SK-N-DZ (cell line): ENCODE measurements at places on chromosomes 1 and 21.
A peak's percentile ranks its signal among the peaks of the same experiment; 100 is the strongest.

GRCh38 chr1:173477286-173478093 lies at the start of gene PRDX6:
PRDX6 (plus strand) TSS chr1:173477335; CDS start chr1:173477398, 63 bp downstream.
- peak; percentile 77 for DNase-seq

GRCh38 chr1:36125129-36125991 lies at the start of gene COL8A2:
COL8A2 (minus strand) TSS chr1:36125222; CDS start chr1:36100242, 24,980 bp downstream.
- DNase-seq: no peak

- no peak for DNase-seq
Measured at GRCh38 chr1:46718340-46718726, 581 bp downstream of the EFCAB14 start.

DNA sequence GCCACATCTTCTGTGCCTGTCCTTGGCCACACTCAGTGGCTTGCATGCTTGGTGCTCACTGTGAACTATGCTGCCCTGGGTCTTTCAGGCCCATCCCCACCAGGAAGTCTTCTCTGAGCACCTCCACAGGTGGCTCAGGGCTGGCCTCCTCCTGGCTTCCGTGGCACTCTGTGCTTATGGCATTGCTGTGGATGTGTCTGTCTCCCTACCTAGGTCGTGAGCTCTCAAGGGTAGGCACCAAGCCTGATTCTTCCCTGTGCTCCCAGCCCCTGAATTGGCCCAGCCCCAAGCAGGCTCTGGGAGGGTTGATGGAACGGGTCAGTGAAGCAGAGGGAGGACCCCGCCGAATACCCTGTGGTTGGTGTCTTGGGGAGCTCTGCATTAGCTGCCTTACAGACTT lies 197.7 kb upstream of the EDN2 start:
- DNase-seq: no peak

- DNase-seq: no peak
Measured at GRCh38 chr21:38299671-38300070, 42.9 kb downstream of the KCNJ15 start.

GRCh38 chr1:203544978-203545816 lies 51.2 kb downstream of the OPTC start:
- DNase-seq: no peak

GRCh38 chr1:28354121-28354520 lies 15.4 kb upstream of the PHACTR4 start:
- DNase-seq: no peak

- DNase-seq: no peak
Measured at GRCh38 chr1:17045150-17045549, 8.7 kb downstream of the SDHB start.

- DNase-seq: peak; percentile 54
Measured at GRCh38 chr1:23098463-23099170, 70.0 kb downstream of the LUZP1 start.

DNA sequence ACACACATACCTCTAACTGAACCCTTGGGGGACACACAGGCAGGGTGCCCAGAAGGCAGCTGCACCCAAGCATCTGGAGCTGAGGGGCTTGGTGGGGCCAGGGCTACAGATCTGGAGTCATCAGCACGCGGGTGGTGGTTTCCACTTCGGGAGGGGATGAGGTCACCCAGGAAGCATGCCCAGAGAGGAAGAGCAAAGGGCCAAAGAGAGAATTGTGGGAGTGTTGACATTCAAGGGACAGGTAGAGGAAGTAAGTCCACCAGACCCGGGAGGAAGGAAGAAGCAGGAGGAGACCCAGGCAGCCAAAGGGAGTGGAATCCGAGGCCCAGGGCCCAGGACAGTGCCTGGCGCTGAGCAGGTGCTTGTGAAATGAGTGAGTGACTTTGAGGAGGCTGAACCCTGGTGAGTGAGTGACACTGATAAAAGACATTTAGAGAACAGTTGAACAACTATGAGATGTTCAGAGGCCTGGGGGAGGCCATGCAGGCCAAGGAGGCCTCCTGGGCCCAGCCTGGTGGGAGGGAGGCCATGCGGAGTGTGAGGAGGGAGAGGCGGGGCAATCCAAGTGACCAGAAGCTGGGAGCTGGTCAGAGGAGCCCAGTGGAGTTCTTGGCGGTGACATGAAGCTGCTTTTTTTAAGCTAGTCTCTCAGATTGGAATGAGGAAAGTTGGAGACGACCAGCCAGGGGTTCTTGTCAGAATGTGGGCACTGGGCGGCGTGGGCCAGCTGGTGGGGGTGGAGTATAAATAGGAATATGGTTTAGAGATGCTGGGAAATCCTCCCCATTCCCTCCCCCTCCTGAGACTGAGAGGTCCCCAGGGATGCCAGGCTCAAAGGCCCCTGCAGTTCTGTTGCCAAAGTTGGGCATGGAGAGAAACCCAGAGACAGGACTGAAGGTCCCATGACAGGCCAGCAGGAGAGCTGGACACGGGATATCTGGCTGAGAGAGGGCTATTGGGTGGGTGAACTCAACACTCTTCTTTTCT lies 7.9 kb downstream of the CDK18 start:
- no peak for DNase-seq

GRCh38 chr1:228471762-228472398 lies 15.3 kb upstream of the RNF187 start:
- peak; percentile 38 for DNase-seq

GRCh38 chr1:213623064-213623581 lies 364.6 kb upstream of the PROX1 start:
- DNase-seq: no peak

DNA sequence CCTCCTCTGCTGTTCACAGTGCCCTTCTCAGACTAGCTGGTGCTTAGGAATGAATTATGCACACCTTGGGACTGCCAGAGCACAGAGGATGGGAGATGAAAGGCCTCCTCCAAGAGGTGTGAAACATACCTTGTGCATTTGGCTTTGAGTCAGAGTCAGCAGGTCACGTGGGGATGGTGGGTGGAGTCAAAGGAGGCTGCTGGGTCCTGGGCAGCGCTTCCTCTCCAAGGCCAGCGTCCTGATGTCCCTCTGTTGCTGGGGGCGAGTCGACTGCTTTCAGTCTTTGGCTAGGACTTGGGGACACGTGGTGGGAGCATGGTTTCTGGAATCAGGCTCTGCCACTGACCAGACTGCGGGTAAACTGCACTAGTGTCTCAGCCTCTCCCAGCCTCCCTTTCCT lies 91.2 kb downstream of the AJAP1 start:
- DNase-seq: no peak

DNA sequence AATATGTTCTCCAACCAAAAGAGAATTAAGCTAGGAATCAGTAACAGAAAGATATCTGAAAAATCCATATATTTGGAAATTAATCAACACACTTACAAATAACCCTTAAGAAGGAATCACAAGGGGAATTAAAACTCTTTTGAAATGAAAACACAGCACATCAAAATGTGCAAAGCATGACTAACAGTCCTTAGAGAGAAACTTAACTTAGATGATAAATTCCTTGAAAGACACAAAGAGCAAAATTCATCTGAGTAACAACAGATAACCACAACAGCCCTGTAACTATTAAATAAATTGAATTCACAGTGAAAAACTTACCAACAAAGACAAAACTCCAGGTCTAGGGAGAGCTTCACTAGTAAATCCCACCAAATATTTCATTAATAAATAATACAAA lies 283.8 kb downstream of the SDCCAG8 start:
- DNase-seq: no peak

- DNase-seq: no peak
Measured at GRCh38 chr1:6183520-6183989, 3.4 kb upstream of the CHD5 start.

GRCh38 chr1:154784416-154784815 lies 85.7 kb downstream of the KCNN3 start:
- DNase-seq: no peak

DNA sequence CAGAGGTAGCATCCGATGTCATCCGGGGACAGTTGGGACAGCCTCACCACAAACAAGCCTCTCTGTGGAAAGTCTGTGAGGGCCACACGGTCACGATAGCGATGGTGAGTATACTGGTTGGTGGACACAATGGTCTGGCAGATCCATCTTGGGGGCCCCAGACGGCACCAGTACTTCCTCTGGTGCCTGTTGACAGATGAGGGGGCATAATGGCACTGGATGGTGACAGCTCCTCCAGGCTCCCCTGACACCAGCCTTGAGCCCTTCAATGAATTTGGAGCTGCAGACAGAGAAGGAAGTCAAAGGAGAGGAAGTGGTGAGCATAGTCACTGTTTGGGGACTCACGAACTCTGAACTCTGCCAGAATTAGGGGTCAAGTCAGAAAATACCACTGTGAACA lies 8.0 kb downstream of the FCAMR start:
- no peak for DNase-seq

DNA sequence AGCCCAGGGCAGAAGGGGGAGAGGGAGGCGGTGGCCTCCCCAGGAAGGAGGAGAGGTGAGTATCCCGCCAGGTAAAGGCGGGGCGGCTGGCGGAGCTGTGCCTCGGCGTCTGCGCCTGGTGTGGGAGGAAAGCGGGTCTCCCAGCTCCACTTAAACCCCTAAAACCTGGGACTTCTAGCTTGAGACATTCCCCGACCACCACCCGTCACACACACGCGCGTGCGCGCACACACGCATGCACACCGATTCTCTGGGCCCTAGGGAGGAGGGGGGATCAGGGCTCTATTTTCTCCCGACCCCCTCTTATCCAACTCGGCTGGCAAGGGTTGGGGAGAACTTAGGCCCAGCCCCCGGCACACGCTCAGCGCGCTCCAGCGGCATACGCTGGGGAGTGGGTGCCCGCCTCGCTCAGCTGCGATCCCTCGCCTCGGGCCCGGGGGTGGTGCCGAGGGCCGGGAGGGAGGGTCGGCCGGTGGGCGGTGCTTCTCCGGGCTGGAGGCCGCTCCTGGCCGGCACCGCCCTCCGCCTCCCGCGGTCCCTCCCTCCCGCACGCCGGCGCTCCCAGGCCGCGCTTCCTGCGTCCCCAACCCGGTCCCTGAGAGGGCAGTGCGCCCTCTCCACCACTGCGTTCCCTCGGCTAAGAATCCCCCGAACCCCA lies at the start of gene TMEM51:
Gene TMEM51 (plus strand): TSS at position 564 of the 658 bp plus-strand sequence. CDS start 61,341 bp downstream, outside the sequence.
- peak; percentile 73 for DNase-seq

DNA sequence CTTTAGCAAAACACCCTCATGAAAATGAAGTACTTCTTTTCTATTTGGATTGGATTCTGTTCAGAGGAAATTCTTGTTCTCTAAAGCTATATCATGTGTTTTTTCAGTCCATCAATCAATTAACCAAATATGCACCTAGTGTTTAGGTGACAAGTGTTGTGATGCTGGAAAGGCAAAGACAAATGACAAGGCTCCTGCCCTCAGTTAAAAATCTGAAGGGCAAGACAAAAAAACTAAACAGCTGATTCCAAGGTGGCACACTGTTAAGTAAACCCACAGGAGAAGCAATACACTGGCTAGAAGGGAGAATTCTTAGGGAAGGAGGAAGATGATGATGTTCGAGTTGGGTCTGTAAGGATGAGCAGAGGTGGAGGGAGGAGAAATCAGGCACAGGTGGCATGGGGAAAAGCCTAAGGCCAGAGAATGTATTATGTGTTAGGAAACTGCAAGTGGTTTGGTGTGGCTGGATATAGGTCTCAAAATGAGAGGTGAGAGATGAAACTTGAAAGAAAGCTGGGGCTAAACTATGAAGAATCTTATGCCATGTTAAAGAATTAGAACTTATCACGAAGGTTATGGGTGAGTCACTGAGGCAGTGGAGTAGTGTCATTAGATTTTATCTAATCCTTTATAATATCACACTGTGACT lies 51.8 kb upstream of the GFI1 start:
- no peak for DNase-seq

DNA sequence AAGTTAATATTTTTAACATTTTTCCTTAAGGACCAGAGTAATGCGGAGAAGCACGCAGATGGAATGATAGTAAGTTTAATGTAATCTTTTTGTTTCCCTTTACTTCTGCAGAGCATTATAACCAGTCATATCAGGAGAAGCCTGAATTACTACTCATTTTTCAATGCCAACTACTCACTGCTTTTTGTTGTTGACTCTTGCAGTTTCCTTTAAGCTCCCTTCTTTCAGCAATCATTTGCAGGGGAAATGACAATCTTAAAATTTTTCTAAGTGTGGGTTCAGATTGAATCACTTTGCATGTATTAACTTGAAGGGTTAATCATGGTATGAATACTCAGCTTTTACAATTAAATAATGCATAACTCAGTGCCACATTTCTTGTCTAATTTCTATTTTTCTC lies 122.2 kb downstream of the NRDC start:
- no peak for DNase-seq

GRCh38 chr1:13694886-13695684 lies 4.9 kb upstream of the PRDM2 start:
- DNase-seq: no peak

- DNase-seq: no peak
Measured at GRCh38 chr1:167082511-167083027, 7.6 kb downstream of the GPA33 start.

DNA sequence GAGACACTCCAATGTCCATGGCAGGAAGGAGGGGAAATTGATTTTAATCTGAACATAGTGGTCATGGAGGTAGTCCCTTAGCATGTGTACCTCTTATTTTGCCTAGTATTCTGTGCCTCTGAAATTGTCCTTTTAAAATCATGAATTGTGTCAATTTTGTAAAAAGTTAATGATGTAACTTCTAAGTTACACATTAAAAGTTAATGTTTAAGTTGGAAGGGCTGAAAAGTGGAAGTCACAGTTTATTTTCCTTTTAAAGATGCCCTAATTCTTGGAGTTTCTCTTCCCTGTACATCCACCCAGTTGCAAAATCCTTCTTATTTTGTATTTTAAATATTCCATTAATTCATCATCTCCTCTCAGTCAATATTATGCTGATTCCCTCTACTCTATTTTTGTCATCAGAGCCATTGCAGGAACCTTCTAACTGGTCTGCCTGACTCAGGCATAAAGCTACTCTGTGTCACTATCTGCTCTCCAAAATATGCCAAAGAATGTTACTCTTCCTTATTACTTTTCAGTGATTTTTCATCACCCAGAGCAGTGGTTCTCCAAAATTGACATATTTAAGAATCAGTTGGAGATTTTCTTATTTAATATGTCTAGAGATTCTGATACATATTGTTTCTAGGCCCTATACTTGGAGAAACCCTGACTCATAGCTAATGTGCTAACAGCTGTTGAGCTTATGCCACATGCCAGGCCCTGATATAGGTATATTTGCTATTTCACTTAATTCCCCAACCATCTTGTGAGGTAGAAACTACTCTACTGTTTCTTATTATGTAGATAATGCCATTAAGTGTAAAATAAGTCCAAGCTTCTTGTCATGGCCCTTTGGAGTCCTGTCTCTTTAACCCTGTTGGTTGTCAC lies 5.1 kb downstream of the HOOK1 start:
- DNase-seq: no peak

DNA sequence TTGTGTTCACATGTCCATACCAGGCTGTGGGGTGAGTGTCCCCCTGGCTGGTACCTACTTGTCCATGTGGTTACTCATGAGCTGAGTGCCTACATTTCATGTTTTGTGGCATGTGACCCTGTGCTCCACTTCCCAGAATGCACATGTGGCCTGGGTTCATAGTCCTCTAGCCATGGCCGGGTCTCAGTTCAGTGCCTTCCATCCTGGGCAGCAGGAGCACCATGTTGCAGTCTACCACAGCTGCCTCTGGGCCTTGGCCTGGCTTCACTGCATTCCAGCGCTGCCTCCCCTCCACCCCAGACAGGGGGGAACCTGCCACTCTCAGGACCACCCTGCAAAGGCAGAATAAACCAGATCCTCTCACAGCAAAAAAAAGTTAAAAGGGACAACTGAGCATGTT lies 5.5 kb downstream of the CEPT1 start:
- no peak for DNase-seq

GRCh38 chr1:112517231-112517630 lies 8.5 kb downstream of the WNT2B start:
- no peak for DNase-seq
